T-helper 9 cell (primary cell): ENCODE measurements at places on chromosomes 7 and 10.

DNA sequence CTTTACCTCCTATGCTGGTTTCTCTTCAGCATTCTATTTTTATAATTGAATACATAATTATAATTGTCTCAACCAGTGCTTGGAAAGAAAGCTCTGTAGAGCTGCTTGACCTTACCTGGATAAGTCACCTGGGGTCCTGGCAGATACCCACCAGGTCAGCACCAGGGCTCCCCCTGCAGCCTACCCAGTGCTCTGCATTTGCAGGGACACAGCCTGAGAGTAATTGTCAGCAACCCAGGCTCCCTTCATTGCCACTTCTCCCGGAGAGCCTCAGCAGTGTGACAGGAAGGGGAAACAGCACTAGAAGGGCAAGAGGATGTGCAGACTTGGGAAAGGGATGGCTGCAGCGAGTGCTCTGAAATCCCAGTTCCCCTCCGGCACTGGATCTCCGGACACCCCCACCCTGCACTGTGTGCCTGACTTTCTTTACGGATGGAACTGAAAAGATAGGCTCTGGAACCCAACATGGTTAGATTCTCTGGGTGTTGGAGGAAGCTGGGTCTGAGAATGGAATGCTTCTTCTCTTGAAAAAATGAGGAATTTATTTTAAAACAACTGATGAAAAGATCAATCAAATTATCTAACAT, 11.4 kb upstream of the PAX4 start:
- DNase-seq: no peak

GRCh38 chr10:121057269-121057668, 206.1 kb downstream of the WDR11 start:
- DNase-seq: no peak

GRCh38 chr7:128920913-128921582, 10.5 kb upstream of the KCP start:
- DNase-seq: no peak

- no peak for DNase-seq
Measured at GRCh38 chr7:112080441-112080840, 125.8 kb downstream of the DOCK4 start.

DNA sequence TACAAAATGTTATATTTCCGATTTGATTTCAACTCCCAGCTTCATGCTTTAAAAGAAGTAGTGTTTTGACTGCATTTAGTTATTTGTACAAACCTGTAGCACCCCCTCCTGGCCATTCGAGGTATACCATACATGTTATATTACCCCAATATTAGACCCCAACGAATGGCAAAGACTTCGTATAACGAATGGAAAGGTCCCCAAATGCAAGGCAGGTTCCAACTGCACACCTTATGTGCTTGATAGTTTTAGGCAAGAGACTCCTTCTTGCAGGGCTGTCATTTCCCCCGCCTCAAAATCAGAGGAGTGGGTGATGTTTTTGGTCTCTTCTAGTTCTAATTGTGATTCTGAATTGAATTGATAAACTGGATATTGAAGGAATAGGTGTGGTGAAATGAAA, 101.1 kb upstream of the TARP start:
- DNase-seq: peak; percentile 59

DNA sequence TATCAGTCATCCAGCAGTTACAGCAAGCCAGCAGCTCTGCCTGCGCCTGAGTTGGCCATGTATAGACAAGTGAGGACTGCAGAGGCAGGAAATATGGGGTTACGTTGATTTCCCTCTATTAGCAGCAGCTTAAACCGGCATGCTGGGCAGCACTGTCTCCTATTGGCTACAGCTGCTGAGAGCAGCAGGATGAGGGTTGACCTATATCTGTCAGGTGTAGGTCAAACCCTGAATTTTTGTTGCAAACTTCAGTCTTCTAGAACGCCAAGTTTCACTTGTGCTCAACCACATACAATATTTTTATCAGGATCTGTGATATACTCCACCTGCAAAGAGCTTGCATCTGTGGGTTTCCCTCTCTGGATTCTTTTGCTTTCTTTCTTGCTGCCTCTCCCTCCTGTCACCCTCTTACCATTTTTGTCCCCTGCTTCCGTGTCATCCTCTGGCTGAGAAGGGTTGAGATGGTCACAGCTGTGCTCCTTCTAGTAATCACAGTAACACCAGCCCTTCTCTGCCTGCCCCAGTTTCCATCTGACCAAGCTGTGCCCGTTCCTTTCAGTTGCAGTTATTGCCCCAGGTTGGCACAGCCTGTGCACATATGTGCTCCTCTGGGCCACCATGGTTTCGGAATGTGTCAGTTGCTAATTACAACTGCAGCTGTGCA, 23.8 kb upstream of the GLCCI1 start:
- DNase-seq: peak; percentile 35

DNA sequence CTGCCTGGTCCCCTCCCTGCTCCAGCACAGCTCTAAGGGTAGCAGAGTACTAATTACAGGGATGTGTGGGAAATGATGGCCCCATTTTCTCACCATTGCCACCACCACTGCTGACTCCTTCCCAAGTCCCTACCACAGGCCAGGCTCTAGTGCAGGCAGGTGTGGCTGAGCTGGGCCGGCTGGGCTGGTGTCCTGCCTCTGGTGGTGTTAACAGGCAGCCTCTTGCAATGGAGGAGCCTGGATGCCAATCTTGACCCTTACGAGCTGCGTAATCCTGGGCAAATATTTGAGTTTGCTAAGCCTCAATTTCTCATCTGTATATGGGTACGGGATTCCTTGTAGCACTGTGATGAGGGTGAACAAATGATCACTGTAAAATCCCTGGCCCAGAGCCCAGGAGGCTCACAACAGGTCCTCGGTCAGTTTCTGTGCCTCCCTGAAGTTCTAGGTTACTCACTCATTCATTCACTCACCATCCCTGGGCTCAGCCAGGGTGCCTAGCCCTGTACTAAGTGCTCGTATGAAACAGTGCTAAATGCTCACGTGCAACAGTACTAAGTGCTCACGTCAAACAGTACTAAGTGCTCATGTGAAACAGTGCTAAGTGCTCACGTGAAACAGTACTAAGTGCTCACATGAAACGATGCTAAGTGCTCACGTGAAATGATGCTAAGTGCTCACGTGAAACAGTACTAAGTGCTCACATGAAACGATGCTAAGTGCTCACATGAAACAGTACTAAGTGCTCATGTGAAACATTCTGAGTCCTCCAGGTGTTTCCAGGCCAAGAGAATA, 2.3 kb upstream of the FZD9 start:
- no peak for DNase-seq

DNA sequence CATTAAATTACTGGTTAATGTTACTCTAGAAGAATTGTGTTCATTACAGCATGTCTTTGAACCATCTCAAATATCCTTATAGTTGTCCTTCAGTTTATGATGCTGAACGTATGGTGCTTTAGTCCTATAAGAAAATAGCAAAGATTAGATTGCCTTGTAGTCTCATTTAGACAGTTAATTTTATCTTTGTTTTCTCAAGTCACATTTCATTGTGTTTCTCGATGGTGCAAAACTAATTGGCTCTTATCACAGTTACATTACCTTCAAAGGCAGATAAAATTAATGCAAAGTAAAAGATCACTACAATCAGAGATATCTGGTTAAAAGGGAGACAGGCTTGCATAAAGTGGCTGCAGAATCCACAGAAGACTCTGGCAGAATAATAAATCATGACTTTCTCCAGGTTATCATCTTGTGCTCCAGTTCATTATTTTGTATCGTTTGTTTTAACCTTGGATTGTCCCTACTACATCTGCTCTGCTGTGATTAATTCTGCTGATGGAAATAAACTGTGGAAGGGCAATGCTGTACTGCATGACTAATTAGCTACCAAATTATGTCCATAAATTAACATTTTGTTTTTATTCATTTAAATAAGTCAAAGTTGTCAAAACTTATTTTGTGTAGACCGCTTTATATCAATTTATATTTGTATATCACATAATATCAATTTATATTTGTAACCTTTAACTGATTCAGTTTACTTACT, 24.2 kb downstream of the PRPS1L1 start:
- DNase-seq: no peak

- DNase-seq: no peak
Measured at GRCh38 chr7:45978010-45978681, 57.1 kb upstream of the IGFBP3 start.

DNA sequence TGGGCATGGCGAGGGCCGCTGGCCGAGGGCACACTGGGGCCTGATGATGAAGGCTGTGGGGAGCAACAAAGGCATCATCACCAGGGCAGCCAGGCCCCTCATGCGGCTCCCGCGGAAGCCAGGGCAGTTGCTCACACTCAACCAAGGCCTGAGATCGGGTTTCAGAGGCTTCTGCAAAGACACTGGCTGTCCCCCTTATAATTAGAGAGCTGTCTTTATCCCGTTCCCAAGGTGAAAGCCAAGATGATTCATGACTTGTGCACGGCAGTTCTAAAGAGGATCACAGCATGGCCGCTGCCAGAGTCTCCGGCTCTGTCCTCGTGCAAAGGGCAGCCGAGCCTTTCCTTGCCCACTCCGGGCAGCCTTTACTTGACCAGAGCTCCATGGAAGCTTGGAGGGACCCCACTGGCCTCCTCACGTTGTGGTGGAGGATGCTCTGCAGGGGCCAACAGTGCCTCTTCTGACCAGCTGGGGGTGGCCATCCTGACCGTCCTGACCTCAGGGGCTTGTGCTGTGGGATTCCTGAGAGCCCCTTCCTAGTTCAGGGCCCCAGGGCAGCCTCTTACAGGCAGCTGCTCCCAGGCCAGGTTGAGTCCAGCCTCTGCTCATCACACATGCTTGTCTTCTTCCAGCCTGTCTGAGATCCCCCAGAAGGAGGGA, 82.3 kb downstream of the PRKAG2 start:
- DNase-seq: no peak

- DNase-seq: no peak
Measured at GRCh38 chr7:44736896-44737295, 11.8 kb upstream of the ZMIZ2 start.
